ENCODE measurements at places on chromosomes 7 and 10. TPM values are rescaled to one million over a fixed set of nuclear protein-coding genes. Genes with fewer than 3 reads are reported as not detected.

DNA sequence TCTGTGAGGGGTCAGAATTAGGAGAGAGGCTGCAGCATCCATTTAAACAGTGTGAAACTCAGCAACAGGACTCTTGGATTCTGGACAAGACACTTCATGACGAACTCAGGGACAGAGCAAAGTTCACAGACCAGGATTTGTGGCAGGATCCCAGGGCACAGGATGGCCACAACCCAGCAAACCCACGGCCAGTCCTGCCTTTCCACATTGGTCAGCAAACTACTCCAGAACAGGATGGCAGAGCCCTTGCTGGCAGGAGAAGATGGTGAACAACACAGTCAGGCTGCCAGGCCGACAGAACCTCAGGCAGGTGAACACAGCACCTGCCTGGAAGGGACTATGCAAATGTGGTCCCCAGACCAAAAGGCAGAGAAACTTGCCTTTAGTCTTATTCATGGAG lies 34.4 kb downstream of the VSTM4 start:
- no peak for DNase-seq

DNA sequence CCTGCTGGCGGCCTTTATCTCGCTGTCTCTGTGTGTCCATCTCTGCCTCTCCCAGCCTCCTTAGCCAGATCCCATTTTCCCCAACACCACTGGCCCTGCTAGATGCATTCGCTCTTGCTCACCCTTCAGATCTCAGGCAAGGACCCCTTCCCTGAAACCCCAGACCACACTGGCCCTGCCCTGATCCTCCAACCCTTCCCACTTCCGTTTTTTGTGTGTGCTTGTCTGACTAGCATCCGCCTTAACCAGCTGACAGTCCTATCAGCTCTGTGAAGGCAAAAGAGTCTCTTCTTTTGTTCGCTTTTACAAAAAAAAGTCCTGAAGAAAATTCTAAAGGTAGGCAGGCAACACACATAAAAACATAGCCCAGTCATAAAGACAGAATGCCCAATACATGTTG lies 28.7 kb downstream of the CHST15 start:
- DNase-seq, result no peak

- DNase-seq, result peak; percentile 74
These were observed 248.8 kb upstream of the PTN start for GRCh38 chr7:137592232-137592896.

GRCh38 chr10:51619365-51619764 lies 80.0 kb downstream of the CSTF2T start:
- DNase-seq, result no peak

GRCh38 chr10:1243486-1244234 lies 187.5 kb downstream of the WDR37 start:
- no peak for DNase-seq

DNA sequence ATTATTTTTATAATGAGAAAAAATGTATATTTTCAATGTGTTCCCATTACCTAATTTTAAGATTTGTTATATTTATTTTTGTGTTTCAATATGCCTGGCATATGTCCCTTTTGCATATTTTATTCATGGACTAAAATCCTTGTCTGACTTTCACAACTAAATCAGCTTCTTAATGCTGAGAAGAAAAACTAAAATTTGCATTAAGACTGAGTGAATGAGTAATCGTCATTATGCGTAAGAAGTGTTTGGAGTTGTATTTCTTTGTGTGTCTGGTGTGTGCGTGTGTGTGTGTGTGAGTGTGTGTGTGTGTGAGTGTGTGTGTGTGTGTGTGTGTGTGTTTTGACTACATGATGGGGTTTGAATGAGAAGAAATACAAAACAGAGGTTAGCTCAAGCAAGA lies 201.7 kb upstream of the SP8 start:
- DNase-seq, result no peak

- DNase-seq, result no peak
These were observed 7.9 kb upstream of the FAM170B start for GRCh38 chr10:49141541-49142332.

- DNase-seq, result peak; percentile 63
These were observed 3.6 kb downstream of the GARS1 start for GRCh38 chr7:30598121-30598876.

GRCh38 chr10:4132216-4132556 lies 347.2 kb upstream of the KLF6 start:
- DNase-seq, result no peak

The AKR1B1 gene
- total RNA-seq, result 102 TPM

GRCh38 chr7:80114159-80114558 lies 20.5 kb upstream of the GNAI1 start:
- DNase-seq, result no peak

GRCh38 chr10:125707541-125708468 lies 11.7 kb upstream of the EDRF1 start:
- peak; percentile 65 for DNase-seq

All from bronchial epithelial cell (primary cell).